M059J (cell line): ENCODE measurements at places on chromosomes 1 and 21.

DNA sequence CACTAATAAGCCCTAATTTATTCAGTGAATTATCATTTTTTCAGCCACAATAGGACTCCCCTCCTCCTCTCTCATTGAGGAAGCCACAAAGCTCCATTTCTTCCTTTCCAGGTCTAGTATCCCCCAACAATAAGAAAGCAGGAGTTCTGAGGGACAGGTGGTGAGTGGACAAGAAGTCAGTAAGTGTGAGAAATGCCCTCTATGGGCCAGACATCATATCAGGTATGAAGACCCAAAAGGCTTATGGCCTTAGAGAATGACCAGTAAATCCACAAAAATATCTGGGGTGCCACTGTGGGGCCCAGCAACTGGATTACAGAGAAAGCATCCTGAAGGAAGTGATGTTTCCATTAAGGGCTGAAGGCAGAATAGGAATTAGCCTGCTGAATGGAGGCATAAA is 175.7 kb downstream of the TRIM33 start:
- no peak for DNase-seq

DNA sequence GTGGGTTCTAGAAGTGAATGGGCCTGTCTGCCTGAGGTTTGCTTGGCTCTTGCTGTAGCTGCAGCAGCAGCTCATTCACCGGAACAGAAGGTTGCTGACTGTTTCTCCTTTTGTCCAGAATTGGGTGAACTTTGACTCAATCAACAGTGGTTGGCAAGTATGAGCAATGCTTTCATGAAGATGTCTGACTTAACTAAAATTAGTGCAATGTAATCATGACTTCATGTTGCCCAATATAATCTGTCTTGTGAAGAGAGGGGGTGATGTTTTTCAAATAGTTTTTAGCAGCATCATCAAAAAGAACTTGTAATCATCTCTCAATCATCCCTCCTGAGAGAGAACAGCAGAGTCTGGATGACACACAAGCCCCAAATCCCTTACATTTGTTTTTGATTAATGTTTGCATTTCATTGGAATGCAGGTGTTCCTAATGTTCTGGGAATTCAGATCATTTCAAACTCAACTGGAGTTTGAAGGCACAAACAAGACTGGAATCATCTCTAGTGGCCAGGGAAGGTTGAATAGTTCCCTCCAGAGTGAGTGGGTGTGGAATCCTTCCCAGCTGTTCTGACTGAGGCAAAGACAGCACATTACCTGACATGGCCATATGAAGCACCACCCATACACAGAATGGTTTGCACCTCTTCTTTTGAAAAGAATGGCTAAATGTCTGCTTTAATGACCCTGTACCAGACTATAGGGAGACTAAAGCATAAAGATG is 82.9 kb downstream of the HLX start:
- DNase-seq = peak; percentile 94

GRCh38 chr1:86233403-86233802 is 76.8 kb upstream of the COL24A1 start:
- DNase-seq = no peak

GRCh38 chr1:117208580-117208979 is 2.1 kb downstream of the VTCN1 start:
- DNase-seq = no peak

GRCh38 chr21:29287383-29287782 is 11.3 kb upstream of the BACH1 start:
- DNase-seq = no peak

DNA sequence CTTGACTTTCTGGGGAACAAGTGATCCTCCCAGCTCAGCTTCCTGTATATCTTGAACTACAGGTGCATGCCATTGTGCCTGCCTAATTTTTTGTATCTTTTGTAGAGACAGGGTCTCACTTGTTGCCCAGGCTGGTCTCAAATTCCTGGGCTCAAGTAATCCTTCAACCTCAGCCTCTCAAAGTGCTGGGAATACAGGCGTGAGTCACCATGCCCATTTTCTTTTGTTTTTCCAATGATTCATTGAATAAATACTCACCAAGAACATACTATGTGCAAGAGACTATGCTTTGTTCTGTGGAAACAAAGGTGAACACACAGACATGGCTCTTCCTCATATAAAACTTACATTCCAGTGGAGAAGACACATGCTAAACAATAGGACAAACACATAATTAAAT is 407.8 kb upstream of the DAB1 start:
- peak; percentile 84 for DNase-seq
